Kidney (tissue), 22 donors: ENCODE measurements at places on chromosomes 2 and 18.

DNA sequence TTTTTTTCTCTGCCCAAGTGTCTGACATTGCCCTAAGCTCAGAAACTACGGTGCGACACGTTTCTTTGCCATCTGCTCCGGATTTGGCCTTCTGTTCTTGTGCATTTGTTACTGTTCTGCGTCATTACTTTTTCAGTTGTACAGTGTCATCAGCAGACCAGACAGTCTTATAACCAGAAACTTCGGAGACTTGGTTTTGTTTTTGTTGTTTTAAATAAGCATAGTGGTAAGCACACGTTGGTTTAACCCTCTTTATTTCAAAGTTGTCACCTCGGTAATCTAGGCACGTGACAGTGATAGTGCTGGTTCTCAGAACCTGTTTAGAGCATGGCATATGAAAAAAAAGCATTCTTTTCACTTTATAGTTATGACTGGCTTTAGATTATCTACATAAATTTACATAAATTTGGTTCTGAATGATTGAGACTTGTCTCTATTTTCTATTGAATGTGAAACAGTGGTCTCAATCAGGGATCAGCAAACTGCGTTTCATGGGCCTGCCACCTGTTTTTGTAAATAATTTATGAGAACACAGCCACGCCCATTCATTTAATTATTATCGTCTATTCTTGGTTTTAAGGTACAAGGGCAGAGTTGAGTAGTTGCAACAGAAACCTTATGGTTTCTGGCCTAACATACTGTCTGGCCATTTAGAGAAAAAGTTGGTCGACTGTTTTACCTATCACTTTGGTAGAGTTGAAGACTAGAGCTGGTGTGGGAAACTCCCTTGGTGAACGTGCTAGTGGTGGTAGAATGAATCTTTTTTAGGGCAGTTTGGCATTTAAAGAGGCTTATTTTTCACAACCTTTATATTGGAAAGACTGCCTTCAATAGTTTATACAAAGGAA is 106.5 kb downstream of the ZNF532 start:
- DNase-seq = no peak

- DNase-seq = no peak
Measured at GRCh38 chr2:62724886-62725711, 19.6 kb downstream of the EHBP1 start.

DNA sequence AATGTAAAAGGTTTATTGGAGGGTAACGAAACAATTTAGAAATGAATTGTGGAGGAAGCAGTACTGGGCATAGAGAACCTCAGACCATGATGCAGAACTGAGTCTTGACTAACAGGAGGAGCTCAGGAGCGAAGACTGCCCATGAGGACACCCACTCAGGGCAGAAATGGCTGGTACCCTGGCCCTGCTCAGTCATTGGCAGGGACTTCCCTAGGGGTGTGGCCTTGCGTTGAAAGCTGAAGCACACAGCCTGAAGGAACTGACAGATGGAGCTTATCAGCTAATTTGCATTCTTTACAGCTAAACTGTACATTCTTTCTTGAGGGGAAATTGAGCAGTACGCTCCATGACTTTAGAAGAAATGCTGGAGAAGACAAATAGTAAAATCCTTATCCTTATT is 57.1 kb downstream of the PDK1 start:
- no peak for DNase-seq

DNA sequence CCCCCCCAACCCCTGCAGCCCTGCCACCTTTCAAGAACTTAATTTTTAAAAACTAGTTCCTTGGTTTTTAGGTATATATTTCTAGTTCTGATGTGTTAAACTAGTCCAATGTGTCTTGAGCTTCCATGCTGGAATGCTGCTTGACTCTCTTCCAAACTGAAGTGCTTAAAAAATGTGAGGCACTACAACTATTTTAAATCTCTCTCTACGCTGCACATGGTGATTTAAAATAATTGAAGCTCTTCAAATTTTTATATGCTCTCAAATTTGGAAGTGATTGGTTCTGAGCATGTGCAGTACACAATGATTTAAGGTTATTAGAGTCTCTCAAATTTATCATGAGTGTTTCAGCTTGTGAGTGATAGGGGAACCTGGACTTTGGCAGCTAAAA is 192.6 kb upstream of the ZEB2 start:
- no peak for DNase-seq

DNA sequence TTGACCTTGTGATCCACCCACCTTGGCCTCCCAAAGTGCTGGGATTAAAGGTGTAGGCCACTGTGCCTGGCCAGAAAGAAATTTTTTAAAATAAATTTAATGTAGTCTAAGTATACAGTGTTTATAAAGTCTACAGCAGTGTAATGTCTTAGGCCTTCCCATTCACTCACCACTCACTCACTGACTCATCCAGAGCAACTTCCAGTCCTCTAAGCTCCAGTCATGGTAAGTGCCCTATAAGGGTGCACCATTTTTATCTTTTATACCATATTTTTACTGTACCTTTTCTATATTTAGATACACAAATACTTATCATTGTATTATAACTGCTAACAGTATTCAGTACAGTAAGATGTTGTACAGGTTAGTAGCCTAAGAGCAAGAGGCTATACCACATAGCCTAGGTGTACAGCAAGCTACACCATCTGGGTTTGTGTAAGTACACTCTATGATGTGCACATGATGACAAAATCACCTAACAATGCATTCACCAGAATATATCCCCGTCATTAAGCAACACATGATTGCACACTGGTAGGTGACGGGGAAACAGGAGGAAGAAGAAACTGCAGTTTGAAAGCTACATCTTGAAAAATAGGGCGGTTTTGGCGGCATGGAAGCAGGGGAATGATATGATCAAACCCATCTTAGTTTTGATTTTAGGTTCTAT is 105.1 kb upstream of the ITGB6 start:
- no peak for DNase-seq

DNA sequence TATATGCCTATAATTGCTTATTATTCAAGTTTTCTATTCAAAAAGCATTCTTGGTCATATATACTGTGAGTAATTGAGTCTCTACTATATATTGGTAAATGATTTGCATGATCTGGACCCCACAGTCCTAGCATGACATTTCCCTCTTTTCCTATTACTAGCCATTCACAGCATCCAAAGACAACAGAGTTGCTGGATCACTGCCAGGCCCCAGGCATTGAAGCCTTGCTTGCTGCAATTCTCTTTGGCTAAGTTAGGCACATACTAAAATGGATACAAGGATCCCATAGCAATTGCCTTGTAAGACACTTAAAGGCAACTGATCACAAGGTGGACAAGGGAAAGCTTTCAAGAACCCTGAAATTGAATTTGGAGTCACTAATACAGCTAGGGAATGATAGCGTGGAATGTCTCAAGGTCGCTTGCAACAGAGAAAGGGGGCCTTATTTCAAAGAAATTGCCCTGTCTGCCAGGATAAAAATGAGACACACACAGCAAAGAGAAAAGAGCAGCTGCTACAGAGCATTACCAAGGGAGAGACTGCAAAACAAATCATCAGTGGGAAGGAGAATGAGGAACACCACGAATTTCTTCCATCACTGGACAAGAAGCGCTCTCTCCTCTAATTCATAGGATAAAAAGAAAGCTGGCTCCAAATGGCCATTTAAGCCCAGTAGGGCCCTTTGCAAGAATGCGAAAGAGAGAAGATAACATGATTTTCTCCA is 77.1 kb upstream of the EPHA4 start:
- DNase-seq = peak; percentile 26

DNA sequence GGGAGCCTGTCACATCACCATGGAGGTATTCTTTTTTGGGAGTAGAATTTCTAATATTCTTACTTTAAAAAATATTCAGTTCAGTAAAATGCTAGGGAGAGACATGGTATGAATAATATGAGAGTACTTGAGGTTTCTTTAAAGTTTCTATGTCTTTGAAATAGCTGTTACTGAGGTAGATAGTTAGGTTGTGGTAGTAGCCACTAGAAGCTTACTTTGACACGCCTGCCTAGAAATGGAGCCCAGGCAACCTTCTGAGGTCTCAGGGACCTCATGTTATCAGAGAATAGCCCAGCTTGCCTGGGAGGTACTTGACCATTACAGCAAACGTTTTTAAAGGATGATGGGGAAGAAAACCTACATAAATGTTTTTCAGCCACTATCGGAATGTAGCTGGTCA is 131.2 kb downstream of the AGPS start:
- DNase-seq = no peak

DNA sequence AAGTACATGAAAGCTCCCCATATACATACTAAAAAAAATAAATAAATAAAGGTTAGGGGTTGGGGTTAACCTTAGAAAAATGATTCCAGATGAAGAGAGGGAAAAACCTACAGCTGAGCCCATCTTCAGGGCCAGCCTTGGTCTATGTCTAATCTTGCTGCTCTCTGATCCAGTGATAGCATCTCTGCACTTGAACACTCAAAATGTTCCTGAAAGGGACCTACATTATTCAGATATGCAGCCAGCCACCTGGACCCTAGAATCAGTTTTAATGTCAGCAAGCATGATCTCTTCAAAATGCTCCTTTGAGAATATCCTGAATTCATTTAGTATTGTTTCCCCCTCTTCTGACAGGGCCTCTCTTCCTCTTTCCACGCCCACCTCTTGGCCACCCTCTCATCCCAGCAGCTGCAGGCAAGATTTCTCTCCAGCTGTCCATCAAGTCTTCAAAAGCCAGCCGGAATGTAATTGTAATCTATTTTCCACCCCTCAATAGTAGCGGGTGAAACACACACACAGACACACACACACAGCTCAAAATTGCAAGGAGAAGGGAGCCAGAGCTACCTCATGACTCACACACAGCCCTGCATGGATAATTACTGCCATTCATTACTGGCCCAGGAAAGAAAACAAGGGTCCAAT is 135.5 kb downstream of the MYO3B start:
- no peak for DNase-seq

DNA sequence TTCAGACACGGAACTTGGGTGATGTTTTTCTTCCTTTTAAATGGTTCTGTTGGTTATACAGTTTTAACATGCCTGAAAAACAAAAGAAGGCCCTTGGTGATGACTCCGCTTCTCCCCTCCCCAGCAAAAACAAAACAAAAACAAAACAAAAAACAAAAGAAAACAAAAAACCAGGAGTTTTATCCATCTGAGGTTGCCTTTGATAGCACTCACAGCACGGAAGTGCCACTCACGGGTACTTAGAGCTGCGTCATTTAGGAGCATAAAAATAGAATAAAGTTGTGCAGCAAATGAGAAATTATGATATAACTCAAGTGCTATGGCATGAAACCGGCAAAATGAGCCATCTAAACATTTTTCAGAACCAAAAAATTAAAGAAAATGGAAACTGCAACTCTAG is 57.7 kb downstream of the ZEB2 start:
- no peak for DNase-seq

DNA sequence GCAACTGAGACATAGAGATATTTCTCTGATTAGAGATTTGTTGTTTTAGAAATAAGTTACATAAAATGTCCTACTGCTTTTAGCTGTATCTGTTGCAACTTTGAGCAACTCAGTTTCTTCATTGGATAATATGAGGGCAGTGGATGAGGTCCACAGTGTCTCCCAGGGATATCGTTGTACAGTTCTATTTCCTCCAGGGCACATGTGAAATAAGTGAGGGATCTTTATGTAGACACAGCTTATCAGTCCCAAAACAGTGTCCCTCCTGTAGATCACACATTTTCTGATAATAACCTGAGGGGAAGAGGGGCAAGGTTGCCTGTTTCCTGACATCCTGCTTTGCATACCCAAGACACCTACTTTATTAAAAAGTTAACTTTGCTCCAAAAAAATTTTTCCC is 1231.2 kb upstream of the ZEB2 start:
- DNase-seq = no peak

GRCh38 chr2:96407041-96407918 is 71.7 kb downstream of the NCAPH start:
- no peak for DNase-seq

GRCh38 chr2:215749092-215749957 is 264.0 kb downstream of the MREG start:
- DNase-seq = peak; percentile 47
